Stimulated activated CD4-positive, alpha-beta T cell treated with anti-CD3 and anti-CD28 coated beads, Interleukin-4, amount 100 ng/mL, for 4 hours (primary cell): ENCODE measurements at places on chromosomes 7 and 10.
A peak's percentile ranks its signal among the peaks of the same experiment; 100 is the strongest.

DNA sequence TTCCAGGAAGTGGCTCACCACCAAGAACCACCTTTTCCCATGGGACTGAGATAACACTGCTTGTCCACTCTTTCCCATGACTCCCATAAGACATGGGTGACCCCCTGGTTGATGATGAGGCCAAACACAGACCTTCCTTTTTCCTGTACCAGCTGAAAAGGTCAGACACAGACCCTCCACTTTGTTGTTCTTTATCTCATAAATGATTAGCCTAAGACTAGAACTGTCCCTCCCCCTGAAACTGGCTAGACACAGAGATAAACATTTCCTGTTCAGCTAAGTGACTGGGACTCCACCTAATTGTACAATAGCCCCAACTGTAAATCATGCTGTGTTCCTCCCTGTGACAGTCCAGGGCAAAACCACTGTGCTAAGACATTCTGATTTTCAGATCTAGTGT lies 8.2 kb upstream of the NRG3 start:
- DNase-seq = no peak

GRCh38 chr10:42939237-42939636 lies 137.6 kb upstream of the RET start:
- no peak for DNase-seq

DNA sequence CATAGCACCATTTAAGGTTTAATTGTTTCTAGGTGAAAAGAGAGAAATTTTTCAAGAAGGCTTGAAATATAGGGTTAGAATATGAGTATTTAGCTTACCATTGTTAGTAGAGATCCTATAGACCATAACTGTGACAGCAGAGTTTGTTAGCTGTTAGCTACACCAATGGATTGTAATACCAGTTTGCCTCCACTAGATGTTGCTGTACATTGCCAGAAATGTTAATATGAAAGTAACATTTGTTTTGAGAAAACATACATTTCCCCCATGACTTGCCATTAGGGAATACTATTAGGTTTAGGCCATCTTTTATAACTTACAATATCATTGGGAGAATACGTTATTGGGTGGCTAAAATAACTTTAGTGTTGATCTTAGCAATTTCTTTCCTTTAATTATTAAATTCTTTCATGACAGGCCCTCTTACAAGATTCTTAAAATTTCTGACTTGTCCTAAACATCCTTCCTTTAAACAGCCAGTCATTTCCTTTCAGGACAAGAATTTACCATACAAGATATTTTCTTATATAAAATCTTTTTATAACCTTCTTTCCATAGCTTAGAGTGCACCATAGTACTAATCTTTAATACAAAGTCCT lies 39.5 kb downstream of the ZNF117 start:
- DNase-seq = no peak

DNA sequence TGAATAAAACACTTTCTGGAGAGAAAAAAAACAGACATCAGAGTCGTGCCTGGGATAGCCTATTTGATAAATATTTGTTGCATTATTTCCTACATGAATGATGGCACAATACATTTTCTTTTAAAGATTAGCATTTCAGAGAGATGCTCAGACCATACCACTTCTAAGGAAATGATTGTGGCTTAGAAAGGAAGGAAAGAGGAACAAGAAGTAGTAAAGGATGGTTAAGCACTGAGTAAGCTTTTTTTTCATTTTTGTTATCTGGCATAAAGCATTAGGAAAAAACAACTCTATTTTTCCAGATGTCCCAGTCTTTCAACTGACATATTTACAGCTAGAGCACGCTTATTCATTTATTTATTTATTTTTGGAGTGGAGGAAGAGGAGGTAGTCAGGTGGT lies 258.8 kb upstream of the TEX47 start:
- no peak for DNase-seq

DNA sequence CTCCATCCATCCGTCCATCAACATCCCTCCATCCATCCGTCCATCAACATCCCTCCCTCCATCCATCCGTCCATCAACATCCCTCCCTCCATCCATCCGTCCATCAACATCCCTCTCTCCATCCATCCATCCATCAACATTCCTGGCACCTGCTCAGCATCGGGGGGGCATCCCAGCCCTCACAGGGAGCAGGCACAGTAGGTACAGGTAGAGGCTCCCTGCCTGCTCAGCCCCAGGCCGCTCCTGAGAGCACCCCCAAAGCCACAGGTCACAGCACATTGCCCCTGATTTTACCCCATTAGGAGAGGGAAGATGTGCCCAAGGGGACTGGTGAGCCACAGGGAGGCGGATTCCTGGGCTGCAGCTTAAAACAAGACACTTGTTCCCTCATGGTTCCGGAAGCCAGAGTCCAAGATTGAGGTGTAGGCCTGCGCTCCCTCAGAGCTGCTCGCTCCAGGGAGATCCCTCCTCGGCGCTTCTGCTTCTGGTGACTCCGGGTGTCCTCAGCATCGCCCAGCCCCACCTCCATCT lies 21.1 kb upstream of the CFAP46 start:
- DNase-seq = no peak

DNA sequence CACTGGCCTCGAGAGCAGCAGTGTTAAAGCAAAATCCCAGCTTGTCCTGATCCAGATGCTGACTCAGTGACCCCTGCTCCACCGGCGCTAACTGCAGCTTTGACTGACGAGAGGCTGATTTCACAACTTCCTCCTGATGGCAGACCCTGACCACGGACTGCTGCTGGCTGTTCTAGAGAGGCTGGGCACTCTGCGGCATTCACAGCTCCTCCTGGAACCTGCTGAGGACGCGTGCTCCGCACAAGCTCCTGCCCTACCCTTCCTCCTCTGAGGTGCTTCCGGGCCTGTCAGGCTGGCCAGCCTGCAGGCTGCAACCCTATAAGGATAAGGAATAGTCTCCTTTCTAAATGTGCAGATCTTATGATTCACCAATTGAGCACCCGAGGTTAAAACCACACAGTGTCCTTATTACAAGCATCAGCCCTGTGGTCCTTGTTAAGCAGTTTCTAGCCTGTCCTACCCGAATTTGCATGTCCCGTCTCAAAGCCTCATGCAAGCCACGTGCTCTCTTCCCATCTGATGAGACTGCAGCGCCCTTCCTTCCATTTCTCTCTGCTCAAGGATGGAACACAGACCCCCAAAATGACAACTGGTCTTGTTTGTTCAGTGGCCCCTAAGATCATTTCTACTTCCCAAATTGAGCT lies 35.5 kb upstream of the NCAPG2 start:
- no peak for DNase-seq

GRCh38 chr10:24928163-24928562 lies 24.2 kb downstream of the PRTFDC1 start:
- DNase-seq = no peak

GRCh38 chr10:24858288-24859270 lies 93.8 kb downstream of the PRTFDC1 start:
- DNase-seq = no peak

GRCh38 chr10:16847644-16848043 lies 30.4 kb upstream of the RSU1 start:
- DNase-seq = no peak

GRCh38 chr10:17742918-17743317 lies 9.1 kb upstream of the TMEM236 start:
- peak; percentile 67 for DNase-seq

- DNase-seq = no peak
Measured at GRCh38 chr7:85554236-85555178, 367.7 kb upstream of the SEMA3D start.

DNA sequence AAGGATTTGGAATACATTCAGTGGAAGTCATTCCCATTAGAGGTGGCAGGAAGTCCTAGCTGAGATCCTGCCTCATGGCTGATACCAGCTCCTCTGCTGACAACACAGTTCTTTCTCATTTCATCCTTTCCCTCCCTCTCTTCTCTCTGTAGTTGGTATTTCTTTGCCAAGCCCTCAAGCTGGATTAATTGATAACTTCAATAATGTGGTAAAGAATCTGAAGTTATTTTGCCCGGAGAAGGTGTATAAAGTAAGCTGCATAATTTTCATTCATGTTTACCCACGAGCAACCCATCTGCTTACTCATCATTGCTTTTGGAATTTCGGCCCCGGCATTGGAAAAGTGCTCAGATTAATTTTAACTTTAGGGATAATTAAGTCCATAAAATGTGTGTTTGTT lies 85.2 kb upstream of the PLPP4 start:
- no peak for DNase-seq

DNA sequence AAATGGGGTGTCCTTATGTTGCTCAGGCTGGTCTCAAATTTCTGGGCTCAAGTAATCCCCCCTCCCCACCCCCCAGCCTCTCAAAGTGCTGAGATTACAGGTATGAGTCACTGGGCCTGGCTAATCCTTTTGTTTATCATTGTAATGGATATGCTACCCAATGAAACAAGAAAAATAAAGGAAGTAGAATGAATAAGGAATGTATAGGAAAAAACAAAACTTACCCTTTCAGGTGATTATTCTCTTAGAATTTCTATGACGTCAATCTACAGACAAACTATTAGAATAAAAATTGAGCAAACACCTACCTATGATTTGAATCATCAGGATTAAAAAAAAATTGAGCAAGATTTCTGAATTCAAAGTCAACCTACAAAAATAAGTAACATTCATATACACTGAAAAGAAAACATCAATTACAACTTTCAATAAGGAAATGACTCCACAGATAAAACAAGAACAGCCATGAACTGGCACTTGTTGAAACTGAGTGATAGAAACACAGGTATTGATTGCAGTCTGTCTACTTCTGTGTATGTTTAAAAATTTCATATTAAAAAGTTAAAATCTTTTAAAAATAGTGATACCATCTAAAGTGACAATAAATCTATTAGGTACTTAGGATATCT lies 12.2 kb downstream of the ADAM12 start:
- no peak for DNase-seq

DNA sequence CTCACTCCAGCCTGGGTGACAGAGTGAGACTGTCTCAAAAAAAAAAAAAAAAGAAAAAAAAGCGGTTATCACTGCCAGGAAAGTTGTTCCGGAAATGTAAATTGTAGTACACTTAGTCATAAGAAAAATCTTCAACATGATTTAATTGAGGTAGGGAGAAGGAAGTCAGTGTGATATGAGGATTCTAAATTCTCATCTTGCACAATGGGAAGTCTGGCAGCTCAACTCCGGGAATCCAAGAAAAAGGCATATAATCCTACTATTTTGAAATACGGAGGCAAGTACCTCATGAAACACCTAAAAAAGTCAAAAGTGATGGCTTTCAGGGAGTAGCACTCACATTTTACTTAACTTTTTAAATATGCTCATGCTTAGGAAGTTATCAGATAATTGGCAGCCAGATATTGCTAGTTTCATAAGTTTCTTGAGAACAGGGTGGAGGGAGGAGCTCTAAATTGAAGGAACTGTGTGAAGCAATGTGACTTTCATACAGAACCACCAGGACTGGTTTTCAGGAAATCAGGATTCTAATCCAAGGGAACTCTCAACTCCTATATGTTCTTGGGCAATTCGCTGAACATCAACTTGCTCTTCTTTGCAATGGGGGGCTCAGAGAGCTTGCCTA lies 2.7 kb upstream of the C7orf25 start:
- no peak for DNase-seq

DNA sequence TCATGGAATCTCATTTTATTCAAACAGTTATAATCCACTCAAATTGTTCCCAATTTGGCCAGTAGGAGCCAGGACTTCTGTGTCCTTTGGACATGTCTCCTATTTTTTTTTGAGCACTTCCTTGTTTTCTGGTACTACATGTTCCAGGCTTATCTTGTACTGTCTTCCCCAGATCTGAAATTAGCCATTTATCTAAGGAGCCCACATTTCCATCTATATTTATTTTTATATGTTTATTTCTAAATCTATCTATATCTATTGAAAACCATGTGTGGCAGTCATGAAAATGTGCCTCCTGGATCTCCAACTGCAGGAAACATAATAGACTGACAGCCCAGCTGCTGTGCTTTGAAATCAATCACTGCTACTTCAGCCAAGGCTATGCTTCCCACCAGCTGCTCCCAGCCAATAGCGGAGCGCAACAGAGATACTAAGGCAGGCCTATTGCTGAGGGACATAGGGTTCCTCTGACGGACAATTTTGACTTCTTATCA lies 147.1 kb downstream of the LRRC4 start:
- no peak for DNase-seq

DNA sequence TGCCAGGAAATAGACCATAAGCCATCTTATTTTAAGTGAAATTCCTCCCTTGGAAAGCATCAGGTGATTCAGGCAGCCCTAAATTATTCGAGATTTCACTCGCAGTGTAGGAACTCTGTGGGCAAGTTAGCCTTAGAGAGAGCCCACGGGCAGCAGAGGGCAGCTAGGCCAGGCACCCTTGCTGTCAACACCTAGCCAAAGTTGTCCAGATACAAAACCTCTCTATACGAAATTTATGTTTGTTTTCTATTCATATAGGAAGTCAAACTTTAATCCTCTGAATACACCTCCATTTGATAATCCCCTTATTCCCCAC lies 1043.5 kb downstream of the GATA3 start:
- no peak for DNase-seq

- DNase-seq = no peak
Measured at GRCh38 chr7:2151237-2151636, 81.5 kb downstream of the MAD1L1 start.

- DNase-seq = no peak
Measured at GRCh38 chr7:18241543-18242231, 214.0 kb upstream of the PRPS1L1 start.

DNA sequence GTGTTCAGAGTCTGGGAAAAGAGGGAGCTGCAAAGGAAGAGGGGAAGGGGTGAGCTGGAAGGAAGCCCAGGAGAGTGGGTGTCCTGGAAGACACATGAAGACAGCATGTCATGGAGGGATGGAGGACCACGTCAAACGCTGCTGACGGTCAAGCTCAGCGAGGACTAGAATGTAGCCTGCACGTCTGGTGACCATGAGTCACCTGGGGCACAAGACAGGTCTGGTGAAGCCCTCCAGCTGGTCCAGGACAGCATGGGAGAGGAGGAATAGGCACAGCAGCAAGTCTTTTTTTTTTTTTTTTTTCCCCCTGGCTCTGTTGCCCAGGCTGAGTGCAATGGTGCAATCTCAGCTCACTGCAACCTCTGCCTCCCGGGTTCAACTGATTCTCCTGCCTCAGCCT lies 19.6 kb upstream of the AMZ1 start:
- DNase-seq = no peak

DNA sequence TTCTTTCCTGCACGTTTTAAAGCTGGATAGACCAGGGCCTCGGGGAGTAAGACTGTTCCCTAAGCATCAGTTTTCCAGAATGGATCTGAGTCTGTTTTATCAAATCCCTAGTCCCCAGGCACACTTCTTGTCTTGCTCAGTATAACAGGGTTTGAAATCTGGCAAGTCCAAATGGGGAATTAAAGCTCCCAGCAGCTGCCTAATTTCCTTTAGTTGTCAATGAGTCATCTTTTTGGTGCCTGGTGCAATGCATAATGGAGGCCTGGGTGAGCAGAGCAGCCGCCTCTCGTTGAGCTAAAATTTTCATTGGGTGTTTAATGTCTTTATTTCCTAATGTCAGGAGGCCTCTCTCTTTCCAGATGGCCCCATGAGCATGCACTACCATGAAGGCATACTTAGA lies 87.9 kb downstream of the STRA8 start:
- DNase-seq = no peak

DNA sequence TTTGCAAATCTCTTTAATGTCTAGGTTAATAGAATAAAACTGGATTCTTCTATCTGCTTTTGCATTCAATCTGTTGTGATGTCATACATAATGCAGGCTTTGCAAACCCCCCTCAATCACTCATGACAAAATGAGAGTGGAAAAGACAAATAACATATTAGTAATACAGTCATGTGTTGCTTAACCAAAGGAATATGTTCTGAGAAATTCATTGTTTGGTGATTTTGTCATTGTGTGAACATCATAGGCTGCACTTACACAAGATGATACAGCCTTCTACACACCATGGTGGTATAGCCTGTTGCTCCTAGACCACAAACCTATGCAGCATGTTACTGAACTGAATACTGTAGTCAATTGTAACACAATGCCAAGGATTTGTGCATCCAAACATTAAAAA lies 87.3 kb upstream of the SEC61G start:
- no peak for DNase-seq
